K562 (cell line): ENCODE measurements at places on chromosomes 6 and 20. TPM values are rescaled to one million over a fixed set of nuclear protein-coding genes. Genes with fewer than 3 reads are reported as not detected.

DNA sequence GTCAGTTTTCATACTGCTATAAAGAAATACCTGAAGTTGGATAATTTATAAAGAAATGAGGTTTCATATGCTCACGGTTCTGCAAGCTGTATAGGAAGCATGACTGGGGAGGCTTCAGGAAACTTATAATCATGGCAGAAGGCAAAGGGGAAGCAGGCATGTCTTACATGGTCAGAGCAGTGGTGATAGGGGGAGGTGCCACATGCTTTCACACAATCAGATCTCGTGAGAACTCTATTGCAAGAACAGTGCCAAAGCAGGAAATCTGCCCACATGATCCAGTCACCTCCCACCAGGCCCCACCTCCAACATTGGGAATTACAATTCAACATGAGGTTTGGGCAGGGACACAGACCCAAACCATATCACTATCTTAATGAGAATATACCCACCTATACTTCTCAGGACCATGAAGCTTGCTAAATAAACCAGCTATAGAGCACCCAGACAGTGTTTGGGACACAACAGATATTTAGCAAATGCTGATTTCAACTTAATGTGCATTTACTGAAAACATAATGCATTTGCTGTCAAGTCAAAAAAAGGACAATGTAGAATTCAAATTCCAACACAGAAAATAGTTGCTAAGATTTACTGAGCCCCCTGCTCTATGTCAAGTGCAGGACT lies 63.8 kb downstream of the TNFRSF21 start:
- H3K27ac ChIP-seq: no peak overlapping the region
- H3K4me3 ChIP-seq: no peak overlapping the region
- no peaks in the 10 kb centered on the region; the same call in 2 of the 3 replicates for H3K36me3 ChIP-seq
- no peak for DNase-seq
- H3K27me3 ChIP-seq: no peaks in the 10 kb centered on the region
- H3K4me1 ChIP-seq: peaks cover 7% of the 10 kb centered on the region; the same call in 1 of the 2 replicates

GRCh38 chr20:6618051-6618450 lies 149.4 kb upstream of the BMP2 start:
- H3K27ac ChIP-seq: no peak overlapping the region
- H3K4me3 ChIP-seq: no peak overlapping the region
- DNase-seq: no peak

GRCh38 chr6:122214605-122215318 lies 184.7 kb upstream of the HSF2 start:
- no peaks in the 10 kb centered on the region for H3K4me1 ChIP-seq
- DNase-seq: no peak
- H3K27ac ChIP-seq: no peak overlapping the region
- no peak overlapping the region for H3K4me3 ChIP-seq

GRCh38 chr20:63223121-63223825 lies 7.3 kb upstream of the YTHDF1 start:
- no peaks in the 10 kb centered on the region for H3K4me1 ChIP-seq
- H3K27ac ChIP-seq: no peak overlapping the region

- no peak overlapping the region for H3K4me3 ChIP-seq
- no peaks in the 10 kb centered on the region for H3K4me1 ChIP-seq
These were observed 111.5 kb upstream of the KCNG1 start for GRCh38 chr20:51134405-51134804.

DNA sequence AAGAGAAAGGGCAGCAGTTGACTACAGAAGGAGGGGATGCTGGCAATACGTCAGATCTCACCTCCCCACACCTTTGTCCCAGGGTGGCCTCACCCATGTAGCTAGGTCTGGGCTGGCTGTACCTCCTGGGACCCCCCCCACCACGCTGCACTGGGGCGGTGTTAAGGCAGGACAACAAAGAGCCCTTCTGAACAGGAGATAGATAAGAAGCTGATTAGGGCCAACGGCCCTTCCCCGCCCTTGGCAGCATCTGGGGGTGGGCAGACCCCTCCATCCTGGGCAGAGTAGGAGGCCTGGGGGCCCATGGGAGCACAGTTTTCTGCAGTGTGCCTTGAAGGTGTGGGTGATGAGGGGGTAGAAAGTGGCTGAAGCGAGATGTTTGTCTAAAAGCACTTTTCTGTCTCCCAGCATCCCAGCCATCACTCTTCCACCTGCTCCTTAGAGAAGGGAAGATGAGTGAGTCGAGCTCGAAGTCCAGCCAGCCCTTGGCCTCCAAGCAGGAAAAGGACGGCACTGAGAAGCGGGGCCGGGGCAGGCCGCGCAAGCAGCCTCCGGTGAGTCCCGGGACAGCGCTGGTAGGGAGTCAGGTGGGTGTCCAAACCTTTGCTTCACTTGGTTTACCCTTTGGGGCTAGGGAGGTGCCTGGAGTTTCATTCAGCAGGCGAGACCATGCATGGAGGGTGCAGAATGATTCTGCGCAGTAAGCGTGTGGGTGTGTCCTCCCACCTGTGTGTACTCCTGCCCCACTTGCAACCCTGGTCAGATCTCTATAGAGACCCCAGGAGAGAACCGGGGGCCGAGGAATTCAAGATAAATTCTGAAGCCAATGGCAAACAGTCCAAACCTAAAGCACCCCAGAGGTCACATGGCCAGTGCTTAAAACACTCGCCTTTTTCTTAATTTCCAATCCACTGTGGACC lies 3.9 kb downstream of the HMGA1 start:
- no peaks in the 10 kb centered on the region for H3K27me3 ChIP-seq
- peaks cover 77% of the 10 kb centered on the region for H3K36me3 ChIP-seq
- H3K4me3 ChIP-seq: peak overlapping the region; percentile 85; the same call in 1 of the 2 replicates
- H3K4me1 ChIP-seq: peaks cover 73% of the 10 kb centered on the region
- peak overlapping the region; percentile 98 for H3K27ac ChIP-seq

- no peak overlapping the region for H3K4me3 ChIP-seq
- no peaks in the 10 kb centered on the region for H3K36me3 ChIP-seq
- no peaks in the 10 kb centered on the region for H3K4me1 ChIP-seq
- H3K27me3 ChIP-seq: no peaks in the 10 kb centered on the region
- no peak for DNase-seq
These were observed 333.1 kb downstream of the LAMA2 start for GRCh38 chr6:129215916-129216520.

GRCh38 chr6:31416394-31417014 lies 13.1 kb downstream of the MICA start:
- H3K27ac ChIP-seq: no peak overlapping the region
- H3K27me3 ChIP-seq: no peaks in the 10 kb centered on the region
- H3K4me1 ChIP-seq: peaks cover 5% of the 10 kb centered on the region; the same call in 2 of the 3 replicates
- H3K36me3 ChIP-seq: peaks cover 39% of the 10 kb centered on the region; the same call in 1 of the 3 replicates

- no peaks in the 10 kb centered on the region for H3K27me3 ChIP-seq
- no peaks in the 10 kb centered on the region for H3K36me3 ChIP-seq
- no peak overlapping the region for H3K4me3 ChIP-seq
- H3K27ac ChIP-seq: no peak overlapping the region
- no peak for DNase-seq
These were observed 47.2 kb downstream of the CDK19 start for GRCh38 chr6:110768057-110768456.

DNA sequence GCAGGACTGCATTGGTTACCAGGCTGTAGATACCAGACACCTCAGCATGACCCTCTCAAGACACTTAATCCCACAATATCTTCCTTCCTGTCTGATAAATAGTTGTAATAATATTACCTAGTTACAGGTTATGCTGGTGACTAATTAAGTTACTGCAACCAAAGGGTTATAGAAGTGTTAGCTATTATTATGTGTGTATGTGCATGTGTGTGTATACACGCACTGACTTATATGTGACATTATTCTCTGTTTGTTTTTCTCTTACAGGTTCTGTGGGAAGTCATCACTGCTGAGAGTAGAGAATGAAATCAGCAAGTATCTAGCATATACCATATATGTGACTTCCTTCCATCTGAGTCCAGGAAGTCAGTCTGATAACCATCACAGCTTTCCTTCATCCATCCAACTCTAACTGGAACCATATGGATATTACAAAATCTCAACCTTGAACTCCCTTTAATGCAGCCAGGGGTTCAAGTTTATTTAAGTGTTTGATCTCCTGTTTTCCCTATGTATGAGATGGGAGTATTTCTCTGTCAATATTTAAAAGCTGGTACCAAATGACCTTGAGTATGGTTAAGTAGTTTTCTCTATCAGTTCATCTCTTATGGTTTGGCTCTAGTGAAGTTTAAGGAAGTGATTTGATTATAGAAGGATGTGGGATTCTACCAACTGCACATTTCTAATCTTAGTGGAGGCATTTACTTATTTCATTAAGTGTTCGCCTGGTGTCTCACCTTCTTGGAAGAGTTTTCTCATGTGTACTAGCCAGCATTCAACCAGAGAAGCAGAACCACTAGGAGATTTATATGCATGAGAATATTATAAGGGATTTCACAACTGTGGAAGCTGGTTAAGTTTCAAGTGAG lies 313.2 kb downstream of the HIVEP2 start:
- no peak overlapping the region for H3K27ac ChIP-seq
- H3K4me3 ChIP-seq: no peak overlapping the region
- no peak for DNase-seq
- H3K4me1 ChIP-seq: no peaks in the 10 kb centered on the region

GRCh38 chr20:33568868-33569801 lies 79.2 kb downstream of the CBFA2T2 start:
- no peaks in the 10 kb centered on the region for H3K36me3 ChIP-seq
- H3K27me3 ChIP-seq: no peaks in the 10 kb centered on the region

- H3K4me3 ChIP-seq: no peak overlapping the region
- H3K27ac ChIP-seq: no peak overlapping the region
- H3K27me3 ChIP-seq: peaks cover 5% of the 10 kb centered on the region; the same call in 2 of the 3 replicates
These were observed 57.0 kb downstream of the GMDS start for GRCh38 chr6:2188397-2188796.

GRCh38 chr6:11616200-11616611 lies 78.7 kb downstream of the TMEM170B start:
- no peak overlapping the region for H3K27ac ChIP-seq
- H3K36me3 ChIP-seq: no peaks in the 10 kb centered on the region
- no peak overlapping the region for H3K4me3 ChIP-seq
- no peaks in the 10 kb centered on the region for H3K4me1 ChIP-seq
- H3K27me3 ChIP-seq: peaks cover 9% of the 10 kb centered on the region

GRCh38 chr20:998231-998830 lies 3.8 kb downstream of the RSPO4 start:
- no peaks in the 10 kb centered on the region for H3K36me3 ChIP-seq
- H3K4me3 ChIP-seq: no peak overlapping the region
- H3K4me1 ChIP-seq: peaks cover 3% of the 10 kb centered on the region; the same call in 2 of the 3 replicates

DNA sequence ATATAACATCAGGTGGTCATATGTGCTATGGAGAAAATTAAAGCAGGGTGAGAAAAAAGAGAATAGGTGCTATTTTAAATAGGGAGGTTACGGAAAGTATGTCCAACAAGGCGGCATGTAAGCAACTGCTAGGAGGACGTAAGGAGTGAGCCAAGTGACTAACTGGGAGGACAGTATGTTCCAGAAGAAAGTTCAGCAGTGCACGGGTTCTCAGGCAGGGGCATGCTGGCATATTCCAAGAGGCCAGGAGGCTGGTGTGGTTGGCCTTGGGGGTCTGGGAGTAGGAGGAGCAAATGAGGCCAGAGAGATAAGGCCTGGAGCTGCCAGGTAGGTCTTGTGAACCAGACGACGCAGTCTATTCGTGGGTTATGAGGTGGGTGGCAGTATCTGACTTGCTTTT lies 112.4 kb downstream of the ARMC2 start:
- no peak overlapping the region for H3K27ac ChIP-seq
- H3K4me3 ChIP-seq: no peak overlapping the region
- H3K27me3 ChIP-seq: peaks cover 24% of the 10 kb centered on the region; the same call in 1 of the 2 replicates
- no peak for DNase-seq
- H3K36me3 ChIP-seq: no peaks in the 10 kb centered on the region
- H3K4me1 ChIP-seq: no peaks in the 10 kb centered on the region; the same call in 1 of the 2 replicates

GRCh38 chr6:160253292-160253691 lies 5.3 kb downstream of the SLC22A2 start:
- no peaks in the 10 kb centered on the region for H3K36me3 ChIP-seq
- no peak overlapping the region for H3K27ac ChIP-seq
- peaks cover 4% of the 10 kb centered on the region; the same call in 1 of the 3 replicates for H3K27me3 ChIP-seq
- no peaks in the 10 kb centered on the region for H3K4me1 ChIP-seq
- no peak overlapping the region for H3K4me3 ChIP-seq
- no peak for DNase-seq

- no peak overlapping the region for H3K27ac ChIP-seq
- H3K27me3 ChIP-seq: no peaks in the 10 kb centered on the region; the same call in 1 of the 2 replicates
- peaks cover 95% of the 10 kb centered on the region for H3K36me3 ChIP-seq
- H3K4me3 ChIP-seq: no peak overlapping the region
- peak; percentile 41 for DNase-seq
These were observed 136.3 kb downstream of the ZMYND8 start for GRCh38 chr20:47220161-47220582.

GRCh38 chr6:56255349-56255748 lies 8.0 kb upstream of the COL21A1 start:
- H3K4me1 ChIP-seq: no peaks in the 10 kb centered on the region
- H3K27me3 ChIP-seq: no peaks in the 10 kb centered on the region
- no peaks in the 10 kb centered on the region for H3K36me3 ChIP-seq
- no peak overlapping the region for H3K27ac ChIP-seq

- H3K27ac ChIP-seq: no peak overlapping the region
- H3K4me3 ChIP-seq: no peak overlapping the region
- H3K36me3 ChIP-seq: peaks cover 13% of the 10 kb centered on the region; the same call in 2 of the 3 replicates
- H3K4me1 ChIP-seq: no peaks in the 10 kb centered on the region; the same call in 1 of the 2 replicates
- DNase-seq: no peak
- no peaks in the 10 kb centered on the region for H3K27me3 ChIP-seq
These were observed 6.7 kb downstream of the XRN2 start for GRCh38 chr20:21309678-21310467.

GRCh38 chr6:130788954-130789353 lies 38.3 kb upstream of the SMLR1 start:
- H3K27ac ChIP-seq: no peak overlapping the region
- H3K4me3 ChIP-seq: no peak overlapping the region
- no peaks in the 10 kb centered on the region for H3K4me1 ChIP-seq
- no peak for DNase-seq
- H3K36me3 ChIP-seq: no peaks in the 10 kb centered on the region
- H3K27me3 ChIP-seq: no peaks in the 10 kb centered on the region

KCNK16 gene
- not detected in 2 replicates for total RNA-seq

DLL1 gene
- not detected in 2 replicates for total RNA-seq

FRK gene
- 0.13 and 0.22 TPM in 2 replicates for total RNA-seq

BANF2 gene
- not detected in 2 replicates for total RNA-seq

ULBP1 gene
- 2.7 and 3.5 TPM in 2 replicates for total RNA-seq

DEFB121 gene
- total RNA-seq: not detected in 2 replicates

ME1 gene
- 10.0 and 10.4 TPM in 2 replicates for total RNA-seq

KIAA0408 gene
- total RNA-seq: 0.11 TPM in 1 of 2 replicates, not detected in the other

RNF144B gene
- not detected in 2 replicates for total RNA-seq

WFDC5 gene
- total RNA-seq: not detected in 2 replicates

CALHM4 gene
- total RNA-seq: not detected in 2 replicates

SGK2 gene
- total RNA-seq: 0.20 and 0.31 TPM in 2 replicates

SMOC2 gene
- total RNA-seq: 1.2 and 1.7 TPM in 2 replicates
